T-helper 2 cell treated with Interferon-gamma antibody and Interleukin-4, amounts not matched to agents 5 μg/mL and 100 μg/mL, for 36 hours (primary cell): ENCODE measurements at places on chromosomes 6 and 20.

DNA sequence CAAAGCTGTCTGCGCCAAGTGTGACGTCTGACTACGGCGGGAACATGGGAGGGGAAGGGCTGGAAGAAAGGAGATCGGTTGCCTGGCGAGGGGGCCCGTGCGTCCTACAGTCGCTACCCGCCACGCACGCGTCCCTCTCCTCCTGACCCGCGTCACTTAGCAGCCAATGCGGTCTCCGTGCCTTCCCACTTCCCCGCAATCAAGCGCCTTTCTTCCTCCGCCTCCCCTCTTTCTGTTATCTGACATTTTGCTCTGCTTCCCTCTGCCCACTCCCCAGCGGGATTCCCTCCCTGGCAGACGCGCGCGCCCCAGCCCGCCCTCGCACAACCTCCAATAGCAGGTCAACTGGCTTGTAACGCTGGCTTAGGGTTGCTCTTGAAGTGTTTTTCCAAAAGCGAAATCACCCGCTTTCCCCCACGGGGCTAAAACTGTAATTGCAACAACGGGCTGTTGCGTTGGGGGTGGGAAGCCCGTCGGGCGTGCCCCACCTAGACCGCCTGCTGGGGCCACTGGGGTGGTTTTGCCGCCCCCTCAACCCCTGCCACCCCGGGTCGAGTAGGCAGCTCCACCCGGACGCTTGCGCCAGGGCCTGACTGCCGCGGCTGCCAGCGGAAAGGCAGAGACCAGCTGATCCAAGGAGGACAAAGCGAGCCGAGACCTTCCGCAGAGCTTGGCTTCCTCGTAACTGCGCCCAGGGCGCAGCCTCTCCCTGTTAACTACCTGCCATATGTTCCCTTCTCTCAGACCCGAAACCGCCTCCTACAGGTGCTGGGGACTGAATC is 6.2 kb upstream of the SOX4 start:
- peak; percentile 44 for DNase-seq

GRCh38 chr6:46954837-46955451 is 33.2 kb upstream of the ADGRF5 start:
- no peak for DNase-seq

DNA sequence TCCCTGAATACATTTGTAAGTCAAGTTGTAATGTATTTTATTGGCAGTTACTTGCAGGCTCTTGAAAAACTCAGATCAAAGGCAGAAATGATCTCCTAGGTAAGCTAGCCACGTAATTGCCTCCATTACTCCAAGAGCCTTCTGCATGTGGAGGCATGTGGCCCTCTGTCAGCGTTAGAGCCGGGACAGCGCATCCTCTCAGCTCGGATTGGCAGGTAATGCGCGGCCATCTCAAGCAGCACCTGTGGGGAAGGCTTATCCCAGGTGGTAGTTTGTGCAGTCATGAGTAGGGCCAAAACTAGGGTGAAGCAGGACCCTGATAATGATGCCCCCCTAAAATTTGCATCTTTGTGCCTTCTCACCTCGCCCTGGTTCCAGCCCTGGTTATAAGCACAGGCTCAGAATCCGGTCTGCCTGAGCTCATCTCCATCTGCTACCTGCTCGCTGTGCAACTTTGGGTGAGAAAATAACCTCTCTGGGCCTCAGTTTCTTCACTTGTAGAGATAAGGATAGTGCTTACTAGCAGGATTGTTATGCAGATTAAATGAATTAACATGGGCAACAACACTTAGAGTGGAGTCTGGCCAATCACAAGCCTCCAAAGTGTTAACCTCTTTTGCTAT is 157.5 kb upstream of the PMEPA1 start:
- DNase-seq: no peak

- DNase-seq: no peak
Measured at GRCh38 chr20:7226156-7226555, 458.7 kb downstream of the BMP2 start.
